ENCODE measurements at places on chromosomes 5 and 9.

DNA sequence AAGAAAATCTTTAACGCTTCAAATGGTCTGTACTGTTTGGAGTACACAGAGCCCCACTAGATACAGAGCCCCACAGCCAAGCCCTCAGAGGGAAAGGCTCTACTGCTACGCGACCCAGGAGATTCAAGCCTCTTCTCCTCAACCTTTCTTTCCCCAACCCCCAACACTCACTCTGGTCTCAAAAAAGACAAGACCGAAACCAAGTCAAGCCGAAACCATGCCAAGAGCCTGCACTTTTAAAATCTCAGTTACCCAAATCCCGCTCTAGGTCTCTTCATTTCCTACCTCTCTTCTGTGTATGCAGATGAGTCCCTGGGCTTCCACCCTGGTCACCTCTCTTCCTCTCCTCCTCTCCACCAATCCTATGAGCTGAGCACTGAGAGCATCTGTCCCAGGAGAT lies 31.9 kb downstream of the BARHL1 start:
- DNase-seq = no peak

DNA sequence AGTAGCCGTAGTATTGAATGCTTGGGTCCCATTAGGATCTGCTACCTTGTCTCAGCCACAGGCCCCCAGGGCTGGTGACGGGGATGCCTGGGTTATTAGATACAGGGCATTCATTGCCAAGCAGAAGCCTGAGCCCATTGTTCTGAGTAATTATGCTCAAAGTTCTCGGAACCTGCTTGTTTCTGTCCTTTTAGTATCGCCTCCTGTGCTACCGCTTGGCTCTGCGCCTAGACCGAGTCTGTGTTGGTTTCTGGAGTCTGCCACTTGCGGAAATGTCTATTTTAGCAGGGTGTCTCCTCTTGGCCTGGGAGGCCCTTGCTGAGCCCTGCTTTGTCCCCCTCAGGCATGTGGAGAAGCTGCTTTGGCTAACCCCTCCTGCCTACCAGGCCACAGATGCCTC lies 506.1 kb downstream of the BNC2 start:
- DNase-seq = no peak

- no peak for DNase-seq
Observed at GRCh38 chr5:34012791-34013190, 4.9 kb upstream of the AMACR start.

GRCh38 chr5:147784146-147784987 lies 1.8 kb upstream of the JAKMIP2 start:
- DNase-seq = no peak

GRCh38 chr9:93154293-93154903 lies 20.3 kb upstream of the NINJ1 start:
- no peak for DNase-seq

DNA sequence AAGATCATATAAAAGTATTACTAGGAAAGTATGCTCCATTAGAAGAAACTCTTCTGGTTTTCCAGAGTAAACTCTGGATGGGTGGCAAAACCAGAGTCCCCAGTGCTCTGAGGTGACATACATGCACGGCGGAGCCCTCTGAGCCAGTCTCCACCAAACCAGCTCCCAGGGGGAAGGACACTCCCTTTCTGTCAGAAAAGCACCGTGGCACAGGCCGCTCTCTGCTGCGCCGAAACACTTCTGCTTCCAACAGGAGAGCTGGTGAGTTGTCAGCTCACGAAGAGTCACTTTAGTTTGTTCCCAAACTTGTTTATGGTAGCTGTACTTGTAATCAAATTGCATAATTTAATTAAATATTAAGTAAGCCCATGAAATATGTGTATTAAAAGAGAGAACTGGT lies 184.6 kb downstream of the CDK5RAP2 start:
- DNase-seq = no peak

- no peak for DNase-seq
Observed at GRCh38 chr9:86604741-86605140, 250.5 kb upstream of the TUT7 start.

DNA sequence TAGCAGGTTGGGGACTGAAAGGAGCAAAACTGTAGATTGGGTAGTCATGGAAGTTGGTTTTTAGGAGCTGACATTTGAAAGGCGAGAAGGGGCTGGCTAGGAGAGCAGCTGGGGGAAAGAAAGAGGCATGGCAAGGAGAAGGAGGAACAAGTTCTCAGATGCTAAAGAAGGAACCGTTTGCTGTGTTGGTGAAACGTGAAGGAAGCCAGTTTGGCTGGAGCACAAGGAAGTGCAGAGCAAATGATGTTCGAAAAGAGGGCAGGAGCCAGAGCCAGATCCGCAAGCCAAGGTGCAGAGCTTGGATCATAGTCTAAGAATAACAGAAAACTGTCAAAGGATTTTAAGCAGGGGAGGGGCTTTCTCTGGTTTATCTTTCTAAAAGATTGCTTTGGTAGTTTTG lies 276.6 kb downstream of the ASTN2 start:
- no peak for DNase-seq

GRCh38 chr5:10339058-10339811 lies 14.3 kb upstream of the MARCHF6 start:
- no peak for DNase-seq

DNA sequence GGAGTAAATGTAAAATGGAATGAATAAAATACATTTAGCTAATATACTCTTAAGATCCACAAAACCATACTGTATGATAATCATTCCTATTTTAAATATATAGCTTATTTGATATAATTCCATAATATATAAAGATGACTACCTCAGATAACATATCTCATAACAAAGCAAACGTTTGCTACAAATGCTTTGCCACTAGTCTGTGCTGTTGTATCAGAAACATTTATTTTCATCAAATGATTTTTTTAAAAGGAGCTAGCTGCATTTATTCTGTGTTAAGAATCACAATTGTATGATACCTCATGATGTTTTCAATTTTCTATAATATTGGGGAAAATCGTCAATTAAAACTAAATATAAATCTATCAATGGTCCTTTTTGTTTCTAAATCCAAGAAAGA lies 567.2 kb downstream of the PTPRD start:
- DNase-seq = no peak

- no peak for DNase-seq
Observed at GRCh38 chr5:105617436-105618215, 2053.1 kb downstream of the EFNA5 start.

- no peak for DNase-seq
Observed at GRCh38 chr5:141747152-141748141, 65.4 kb upstream of the ARAP3 start.

All from activated CD8-positive, alpha-beta memory T cell treated with anti-CD3 and anti-CD28 coated beads for 1 hour (primary cell).